ENCODE measurements at places on chromosomes 11 and 22.

DNA sequence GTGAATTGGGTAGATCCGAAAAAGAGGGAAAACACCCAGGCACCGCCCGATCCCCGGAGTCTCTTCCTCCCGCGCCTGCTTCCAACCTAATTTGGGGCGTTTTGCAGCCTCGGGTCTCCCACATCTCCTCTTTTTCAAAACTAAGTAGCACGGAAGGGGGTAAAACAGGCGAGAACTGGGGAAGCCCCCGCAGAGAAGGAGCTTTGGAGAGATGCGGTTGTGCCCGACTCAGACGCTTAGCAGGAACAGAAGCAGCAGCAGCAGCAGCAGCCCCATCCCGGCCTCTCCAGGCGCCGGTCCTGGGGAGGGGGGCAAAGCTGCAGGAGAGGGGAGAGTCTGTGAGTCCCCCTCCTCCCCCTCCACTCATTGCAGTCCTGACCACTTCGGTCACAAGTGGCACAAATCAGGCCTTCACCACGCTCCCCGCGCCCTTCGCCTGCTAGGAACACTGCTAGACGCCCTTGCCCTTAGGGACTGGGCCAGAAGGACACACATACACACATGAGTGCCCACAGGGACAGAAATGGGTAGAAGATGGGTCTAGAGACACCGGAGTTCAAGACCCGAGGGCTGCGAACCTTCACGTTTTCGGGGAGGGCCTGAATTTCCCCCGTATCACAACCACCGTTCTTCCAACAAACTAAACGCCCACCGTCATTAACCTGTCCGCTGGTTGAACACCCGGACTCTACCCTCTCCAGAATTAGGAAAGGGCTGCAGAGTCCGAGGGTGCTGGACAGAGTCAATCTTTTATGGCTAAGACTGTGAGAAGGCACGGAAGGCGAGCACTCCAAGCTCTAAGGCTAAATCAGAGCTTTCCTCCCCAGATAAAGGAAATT, 98.3 kb upstream of the HSD17B12 start:
- DNase-seq = no peak

GRCh38 chr11:48177661-48178060, 38.9 kb upstream of the OR4B1 start:
- no peak for DNase-seq

DNA sequence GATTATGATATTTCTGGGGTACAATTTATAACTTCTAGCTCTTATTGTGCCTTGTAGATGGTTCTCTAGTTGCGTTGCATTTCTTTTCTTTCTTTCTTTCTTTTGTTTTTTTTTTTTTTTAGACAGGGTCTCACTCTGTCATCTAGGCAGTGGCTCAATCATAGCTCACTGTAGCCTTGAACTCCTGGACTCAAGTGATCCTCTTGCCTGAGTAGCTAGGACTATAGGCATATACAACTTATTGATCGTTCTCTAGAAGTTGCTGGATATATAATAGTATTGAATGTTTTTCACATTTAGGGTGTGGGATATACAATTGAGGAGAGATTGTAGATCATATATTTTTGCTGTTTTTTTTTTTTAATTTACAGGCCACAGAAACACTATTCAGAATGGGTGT, 119.2 kb downstream of the TMEM135 start:
- no peak for DNase-seq

GRCh38 chr11:3959015-3959902, 103.8 kb downstream of the STIM1 start:
- DNase-seq = no peak

GRCh38 chr11:86617502-86617901, 54.9 kb downstream of the ME3 start:
- no peak for DNase-seq

GRCh38 chr11:127193950-127194349, 193.4 kb upstream of the KIRREL3 start:
- no peak for DNase-seq

- no peak for DNase-seq
Observed at GRCh38 chr22:47091246-47091651, 328.8 kb downstream of the TBC1D22A start.

GRCh38 chr11:99368583-99368982, 347.8 kb downstream of the CNTN5 start:
- no peak for DNase-seq

Measured in ascending aorta (tissue), 2 donors.